ENCODE measurements at places on chromosomes 13 and 19.

- no peak for DNase-seq
Measured at GRCh38 chr19:48378194-48378570, 13.2 kb downstream of the KDELR1 start.

GRCh38 chr19:58474291-58474996 lies 1.7 kb upstream of the ZNF446 start:
- no peak for DNase-seq

DNA sequence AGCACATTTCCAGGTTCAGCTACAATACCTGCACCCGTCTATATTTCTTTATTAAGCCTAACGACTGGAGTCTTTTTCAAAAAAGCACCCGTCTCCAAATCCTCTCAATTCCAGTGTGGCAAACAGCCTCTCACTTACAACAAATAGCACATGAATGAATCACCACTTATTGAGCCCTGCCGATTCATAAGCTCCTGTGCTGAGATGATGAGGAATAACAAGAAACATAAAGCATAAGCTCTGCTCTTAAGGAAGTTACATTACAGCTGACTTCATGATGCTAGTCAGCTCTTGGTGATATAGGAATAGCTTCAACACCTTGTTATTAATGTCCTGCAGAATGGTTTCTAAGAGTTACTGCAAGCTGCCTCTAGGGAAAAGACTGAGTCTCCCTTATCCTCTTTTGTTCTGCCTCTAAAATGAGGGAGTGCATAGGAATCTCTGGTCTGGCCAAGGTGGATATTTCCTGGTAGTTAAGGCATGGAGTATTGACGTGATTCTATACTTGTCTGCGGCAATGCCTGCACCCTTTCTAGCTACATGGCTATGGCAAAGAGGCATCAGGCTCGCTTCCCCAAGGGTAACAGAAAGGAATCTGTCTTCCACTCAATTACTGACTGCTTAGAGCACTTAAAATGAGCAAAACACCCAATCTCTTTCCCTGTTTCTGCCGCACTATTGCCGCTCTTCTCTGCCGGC lies 195.7 kb downstream of the KLF12 start:
- DNase-seq: no peak

DNA sequence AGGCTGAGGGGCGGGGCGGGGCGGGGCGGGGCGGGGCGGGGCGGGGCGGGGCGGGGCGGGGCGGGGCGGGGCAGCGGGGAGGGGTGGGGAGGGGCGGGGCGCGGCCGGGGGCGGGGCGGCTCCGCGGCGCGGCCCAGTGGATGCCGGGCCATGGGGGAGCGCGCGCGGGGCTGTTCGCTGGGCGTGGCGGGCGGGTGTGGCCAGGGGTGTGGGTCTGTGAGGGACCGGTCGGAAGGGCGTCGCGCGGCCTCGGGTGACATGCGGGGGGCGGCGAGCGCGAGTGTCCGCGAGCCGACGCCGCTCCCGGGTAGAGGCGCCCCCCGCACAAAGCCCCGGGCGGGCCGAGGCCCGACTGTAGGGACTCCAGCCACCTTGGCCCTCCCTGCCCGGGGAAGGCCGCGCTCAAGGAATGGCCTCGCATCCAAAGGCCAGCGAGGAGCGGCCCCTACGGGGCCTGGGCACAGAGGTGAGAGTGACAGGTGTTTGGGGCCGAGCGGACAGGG lies at the start of gene ZFP28:
TSS of gene ZFP28 (plus strand) at position 188 of the 503 bp plus-strand sequence. CDS start at position 259, 71 bp downstream.
- DNase-seq: no peak

- no peak for DNase-seq
Measured at GRCh38 chr19:43802216-43802951, at the start of gene LYPD5. Gene LYPD5, minus strand, starts transcription at chr19:43802447. Its CDS starts 67 bp downstream, at chr19:43802380.

DNA sequence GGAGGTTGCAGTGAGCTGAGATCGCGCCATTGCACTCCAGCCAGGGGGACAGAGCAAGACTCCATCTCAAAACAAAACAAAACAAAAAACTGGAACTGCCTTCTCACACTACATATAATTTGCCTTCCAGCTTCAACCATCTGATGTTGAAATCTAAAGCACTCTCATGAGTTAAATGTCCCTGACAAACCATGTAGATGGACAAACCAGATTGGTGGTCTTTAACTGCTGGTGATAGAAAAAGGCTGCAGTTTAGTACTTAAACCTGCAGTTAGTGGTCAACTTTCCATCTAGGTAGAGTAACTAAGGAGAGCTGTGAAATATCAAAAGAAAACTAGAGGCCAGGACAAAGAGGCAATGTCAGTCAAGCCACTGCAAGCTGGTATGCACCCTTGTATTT lies 5.8 kb upstream of the C19orf84 start:
- DNase-seq: no peak

- peak; percentile 45 for DNase-seq
Measured at GRCh38 chr19:480016-480855, 16.1 kb upstream of the MADCAM1 start.

Measured in naive thymus-derived CD4-positive, alpha-beta T cell (primary cell).